ENCODE measurements at places on chromosomes 13 and 19.

DNA sequence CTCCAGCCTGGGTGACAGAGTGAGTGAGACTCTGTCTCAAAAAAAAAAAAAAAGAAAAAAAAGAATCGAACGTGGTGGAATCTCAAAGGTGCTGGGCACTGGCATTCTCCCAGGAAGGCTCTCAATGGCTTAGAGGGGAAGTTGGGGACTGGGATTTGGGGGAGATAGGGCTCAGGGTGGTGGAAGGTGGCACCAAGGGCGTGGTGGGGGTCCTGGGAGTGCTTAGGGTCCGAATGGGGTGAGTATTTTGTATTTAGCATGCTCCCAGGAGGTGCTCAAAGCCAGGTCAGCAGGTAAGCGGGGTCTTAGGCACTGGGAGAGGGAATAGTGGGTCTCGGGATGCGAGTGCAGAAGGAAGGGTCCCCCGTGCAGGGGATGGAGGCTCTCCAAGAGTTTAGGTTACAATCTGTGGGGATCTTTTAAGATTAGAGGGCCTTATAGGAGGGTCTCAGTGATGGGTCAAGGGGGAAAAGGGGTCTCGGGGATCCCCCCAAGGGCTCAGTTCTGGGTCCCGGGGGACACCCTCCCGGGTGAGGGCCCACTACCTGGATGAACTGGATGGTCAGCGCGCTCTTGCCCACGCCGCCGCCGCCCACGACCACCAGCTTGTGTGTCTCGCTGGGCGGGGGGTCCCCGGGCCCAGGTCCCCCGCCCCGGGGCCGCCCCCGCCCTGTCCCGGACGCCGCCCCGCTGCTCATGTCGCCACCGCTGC lies 386 bp downstream of the RRAS start:
- DNase-seq, result no peak

DNA sequence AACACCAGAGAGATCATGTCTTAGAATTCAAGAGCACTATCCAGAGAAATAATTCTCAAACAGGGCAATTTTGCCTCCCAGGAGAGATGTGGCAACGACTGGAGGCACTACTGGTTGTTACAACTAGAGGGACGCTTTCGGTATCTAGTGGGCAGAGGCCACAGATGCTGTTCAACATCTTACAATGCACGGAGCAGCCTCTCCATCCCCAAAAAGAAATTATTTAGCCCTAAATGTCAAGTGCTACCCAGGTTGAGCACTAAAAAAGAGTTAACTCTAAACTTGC lies 78.6 kb downstream of the ABCC4 start:
- DNase-seq, result no peak

DNA sequence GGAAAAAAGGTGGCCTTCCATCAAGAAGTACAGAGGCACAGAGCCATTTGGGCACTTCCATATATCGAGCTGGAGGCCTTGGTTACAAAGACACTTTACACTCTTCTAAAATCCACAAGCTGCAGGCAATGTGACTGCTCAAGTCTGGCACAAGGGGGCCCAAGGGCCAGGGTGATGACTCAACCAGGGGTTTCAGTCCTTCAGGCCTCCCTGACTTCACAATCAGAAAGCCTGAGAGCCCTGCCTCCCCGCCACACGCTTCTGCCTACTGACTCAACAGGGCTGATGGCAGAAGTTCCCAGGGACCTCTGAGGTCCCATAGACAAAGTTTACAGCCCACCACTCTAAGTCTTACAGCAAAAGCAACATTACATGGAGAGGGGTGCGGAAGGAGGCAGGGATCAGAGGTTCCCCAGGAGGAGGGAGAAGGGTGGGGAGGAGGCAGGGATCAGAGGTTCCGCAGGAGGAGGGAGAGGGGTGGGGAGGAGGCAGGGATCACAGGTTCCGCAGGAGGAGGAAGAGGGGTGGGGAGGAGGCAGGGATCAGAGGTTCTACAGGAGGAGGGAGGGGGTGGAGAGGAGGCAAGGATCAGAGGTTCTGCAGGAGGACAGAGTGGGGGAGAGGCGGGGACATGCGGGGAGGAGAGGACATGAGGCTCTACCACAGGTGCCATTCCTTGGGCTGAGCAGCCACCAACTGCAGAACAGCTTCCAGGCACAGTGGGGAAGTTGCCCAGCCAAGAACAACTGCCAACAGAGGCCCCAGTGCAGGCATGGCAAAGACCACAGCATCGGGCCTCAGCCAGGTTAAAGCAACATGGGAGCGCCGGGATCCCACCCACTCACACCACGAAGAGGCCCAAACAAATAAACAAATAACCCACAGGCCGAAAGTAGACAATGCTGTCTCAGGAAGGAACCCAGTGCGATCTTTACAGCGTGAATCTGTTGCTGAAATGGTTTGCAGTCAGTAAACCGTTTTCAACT lies 52.0 kb downstream of the SLC7A1 start:
- no peak for DNase-seq

- no peak for DNase-seq
These were observed 98.7 kb downstream of the KCTD15 start for GRCh38 chr19:33895366-33895765.

GRCh38 chr13:40986101-40986856 lies 32.8 kb downstream of the ELF1 start:
- DNase-seq, result no peak

GRCh38 chr13:109088624-109088917 lies 459.2 kb downstream of the MYO16 start:
- no peak for DNase-seq

DNA sequence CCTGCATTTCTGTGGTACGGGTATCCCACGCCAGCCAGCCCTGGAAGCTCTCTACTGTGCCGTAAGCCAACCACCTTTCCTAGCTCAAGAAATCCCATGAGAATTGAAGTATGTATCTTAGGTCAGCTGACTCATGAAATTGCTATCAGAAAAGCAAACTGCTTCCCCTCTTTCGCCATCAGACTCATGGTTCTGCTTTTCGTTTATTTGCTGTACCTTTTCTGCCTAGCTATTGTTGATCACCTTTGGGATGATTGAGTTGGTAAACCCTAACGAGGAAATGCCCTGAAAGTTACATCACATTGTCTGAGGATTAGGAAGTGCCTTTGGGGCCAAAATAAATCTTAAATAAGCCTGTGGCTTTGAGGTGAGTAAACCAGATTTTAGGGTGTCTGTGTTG lies at the start of gene ADGRE3:
Gene ADGRE3 (minus strand): TSS at position 81 of the 400 bp plus-strand sequence. CDS start 74 bp downstream, at position 7.
- DNase-seq, result no peak

DNA sequence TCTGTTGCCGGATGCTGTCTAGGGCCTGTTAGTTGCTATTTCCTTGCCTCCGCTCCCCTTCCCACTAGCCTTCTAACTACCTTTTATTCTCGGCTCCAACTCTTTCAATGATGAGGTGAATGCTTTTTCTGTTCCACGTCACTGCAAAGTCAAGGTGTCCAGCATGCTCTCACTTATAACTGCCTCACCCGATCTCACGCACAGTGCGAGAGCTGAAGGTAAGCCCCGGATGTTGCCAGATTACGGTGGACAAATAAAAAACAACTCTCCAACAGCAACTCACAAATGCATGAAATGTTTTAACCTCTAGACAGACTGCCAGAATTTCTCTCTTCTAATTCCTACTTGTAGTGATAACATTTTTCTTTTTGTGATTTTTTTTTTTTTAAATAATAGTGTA lies 169.9 kb downstream of the STK24 start:
- DNase-seq, result no peak

- DNase-seq, result no peak
These were observed 511.3 kb downstream of the MYO16 start for GRCh38 chr13:109140479-109141349.

DNA sequence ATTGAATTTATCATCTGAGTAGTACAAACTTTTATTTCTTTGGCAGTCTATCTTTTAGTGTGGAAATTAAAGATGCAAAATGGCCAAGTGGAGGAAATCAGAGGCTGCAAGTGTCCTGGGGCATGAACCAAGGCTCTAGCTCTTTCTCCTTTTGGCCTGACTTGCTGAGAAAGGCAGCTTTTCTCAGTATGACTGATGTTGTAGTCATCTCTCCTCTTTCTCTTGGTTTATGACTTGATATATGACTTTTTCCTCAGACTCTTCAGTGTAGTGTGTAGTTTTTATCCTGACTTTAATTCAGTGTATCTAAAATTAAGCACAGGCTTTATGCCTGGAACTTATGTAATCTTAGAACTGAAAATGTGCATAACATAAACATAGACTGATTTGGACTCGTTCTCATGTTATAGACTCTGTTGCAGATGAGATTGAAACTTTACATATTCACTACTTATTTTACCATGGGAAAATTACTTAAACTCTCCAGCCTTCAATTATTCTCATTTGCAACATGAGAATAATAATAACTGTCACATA lies 65.7 kb downstream of the SLITRK5 start:
- no peak for DNase-seq

DNA sequence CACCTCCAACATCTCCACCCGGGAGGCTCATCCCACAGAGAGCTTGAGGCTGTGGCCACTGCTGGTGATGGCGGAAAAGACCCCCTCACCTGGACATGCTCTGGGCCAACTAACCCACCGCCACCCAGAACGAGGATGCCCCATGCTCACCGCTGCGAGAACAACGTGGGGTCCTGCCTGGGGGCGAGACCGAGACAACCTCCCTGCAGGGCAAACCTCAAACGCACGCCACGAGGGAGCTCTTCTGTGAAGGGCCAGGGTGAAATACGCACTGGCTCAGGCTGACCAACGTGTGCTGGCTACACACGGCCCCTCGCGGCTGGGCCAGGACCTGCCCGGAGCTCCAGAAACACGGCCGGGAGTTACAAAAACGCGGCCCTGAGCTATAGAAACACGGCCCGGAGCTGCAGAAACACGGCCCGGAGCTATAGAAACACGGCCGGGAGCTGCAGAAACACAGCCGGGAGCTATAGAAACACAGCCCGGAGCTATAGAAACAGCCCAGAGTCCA lies 19.0 kb upstream of the PLPP2 start:
- no peak for DNase-seq

DNA sequence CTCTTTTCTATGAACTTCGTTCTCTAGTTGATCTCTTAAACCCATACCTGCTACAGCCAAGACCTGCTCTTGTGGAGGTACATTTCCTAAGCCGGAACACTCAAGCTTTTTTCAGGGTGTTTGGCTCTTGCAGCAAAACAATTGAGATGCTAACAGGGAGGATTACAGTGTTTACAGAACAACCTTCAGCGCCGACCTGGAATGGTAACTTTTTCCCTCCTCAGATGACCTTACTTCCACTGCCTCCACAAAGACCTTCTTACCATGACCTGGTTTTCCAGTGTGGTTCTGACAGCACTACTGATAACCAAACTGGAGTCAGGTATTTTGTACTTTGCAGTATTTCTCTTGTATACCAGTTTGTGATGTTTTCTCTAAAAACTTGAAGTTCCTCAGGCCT lies 506 bp downstream of the KCNRG start:
- DNase-seq, result no peak

DNA sequence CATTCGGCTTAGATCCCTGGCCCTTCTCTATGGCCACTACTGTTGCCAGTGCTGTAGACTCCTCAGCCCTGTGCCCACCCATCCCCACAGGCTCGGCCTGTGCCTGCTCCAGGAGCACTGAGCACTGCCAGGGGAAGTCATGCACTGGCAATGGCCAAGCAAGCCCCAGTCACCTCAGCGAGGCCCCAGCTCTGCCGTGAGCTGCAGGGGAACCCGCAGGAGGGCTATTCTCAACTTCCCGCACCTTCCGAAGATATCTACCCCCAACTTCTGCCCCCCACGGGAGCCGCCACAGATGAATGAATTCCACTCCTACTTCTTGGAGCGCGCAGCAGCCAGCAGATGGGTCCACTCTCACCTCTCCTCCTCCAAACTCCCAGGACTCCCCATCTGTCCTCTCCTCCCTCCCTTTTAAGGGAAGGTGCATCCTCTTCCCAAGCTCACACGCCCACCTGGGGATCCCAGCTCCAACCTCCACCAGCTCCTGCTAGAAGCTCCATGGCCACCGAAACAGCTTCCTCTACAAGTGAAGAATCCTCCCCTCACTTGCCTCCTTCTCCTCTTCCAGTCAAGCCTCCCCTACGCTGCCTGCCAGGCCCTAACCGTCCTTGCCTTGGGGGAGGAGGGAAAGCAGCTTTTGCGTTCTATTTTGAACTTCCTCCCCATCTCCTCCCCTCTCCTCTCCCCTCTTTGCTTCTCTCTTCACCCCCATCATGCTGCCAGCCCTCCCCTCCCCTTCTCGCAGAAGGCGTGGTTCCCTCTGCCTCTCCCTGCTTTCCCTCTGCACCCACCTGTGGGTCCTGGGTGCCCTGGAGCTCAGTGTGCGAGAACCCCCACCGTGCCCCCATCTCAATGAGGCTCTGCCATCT lies 52.2 kb downstream of the PEPD start:
- no peak for DNase-seq

GRCh38 chr13:21075379-21076249 lies 14.2 kb upstream of the LATS2 start:
- DNase-seq, result no peak

GRCh38 chr19:44303976-44304568 lies 753 bp downstream of the ZNF235 start:
- no peak for DNase-seq

GRCh38 chr19:57057036-57057686 lies 62.6 kb upstream of the USP29 start:
- no peak for DNase-seq

DNA sequence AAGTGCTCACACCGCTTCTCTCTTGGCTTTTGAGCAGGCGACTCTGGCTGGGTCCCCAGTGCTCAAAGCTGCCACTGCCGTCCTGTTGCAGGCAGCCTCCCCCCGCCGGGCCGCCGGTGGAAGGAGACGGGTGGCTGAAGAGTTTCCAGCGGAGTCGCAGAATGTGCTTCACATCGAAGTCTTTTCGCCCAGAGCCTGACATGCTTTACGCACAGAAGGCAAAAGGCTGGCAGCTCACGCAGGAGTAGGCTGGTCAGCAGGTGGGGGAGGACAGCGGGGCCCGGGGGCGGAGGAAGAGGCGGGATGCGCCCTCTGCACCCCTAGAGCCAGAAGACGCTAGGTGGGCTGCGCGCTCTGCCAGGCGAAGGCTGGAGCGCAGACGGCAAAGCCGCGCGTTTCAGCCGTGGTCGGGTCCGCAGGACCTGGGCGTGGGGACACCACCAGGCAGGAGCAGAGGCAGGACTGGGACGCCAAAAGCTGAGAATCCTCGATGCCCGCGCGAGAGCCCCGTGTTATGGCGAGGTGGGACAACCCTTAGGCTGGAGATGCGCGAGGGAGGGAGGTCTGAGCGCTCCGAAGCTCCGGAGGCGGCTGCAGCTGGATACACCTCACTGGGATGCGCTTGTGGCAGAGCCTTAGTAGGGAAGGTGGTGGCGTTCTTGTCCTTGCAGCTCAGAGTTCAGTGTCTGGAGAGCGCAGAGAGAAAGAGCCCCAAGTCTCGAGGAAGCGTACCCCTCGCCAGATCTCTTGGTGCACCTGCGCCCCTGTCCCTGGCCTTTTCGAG lies at the start of gene ATXN8OS:
Gene ATXN8OS (plus strand): TSS at position 329 of the 784 bp plus-strand sequence.
- peak; percentile 16 for DNase-seq

Measured in NCI-H2171 (cell line).